ENCODE measurements at places on chromosomes 6 and 20.

DNA sequence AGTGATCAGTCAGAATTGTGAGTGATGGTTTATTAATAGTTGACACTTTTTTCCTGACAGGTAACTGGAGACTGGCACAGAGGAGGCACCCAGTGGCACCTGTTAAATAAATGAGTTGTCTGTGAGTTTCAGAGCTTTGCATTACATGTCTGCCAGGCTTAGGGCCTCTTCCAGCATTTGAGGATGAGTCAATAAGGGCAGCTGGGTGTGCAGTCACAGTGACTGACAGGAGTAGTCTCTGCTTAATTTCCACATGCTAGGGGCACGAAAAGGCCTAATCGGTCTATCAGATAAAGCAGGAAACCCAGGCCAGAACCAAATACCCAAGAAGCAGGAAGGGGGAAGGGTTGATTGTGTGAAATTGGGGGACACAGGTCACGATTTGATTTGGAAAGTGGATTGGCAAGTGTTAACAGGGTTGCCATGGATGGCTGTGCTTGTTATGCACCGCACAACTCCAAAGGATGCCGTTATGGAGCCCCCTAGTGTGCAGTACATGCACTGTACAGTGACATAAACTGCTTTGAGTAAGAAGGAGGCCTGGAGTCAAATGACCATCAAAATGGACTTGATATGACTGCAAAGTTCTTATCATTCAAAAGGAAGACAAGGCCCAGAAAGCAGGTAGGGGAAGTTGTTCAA is 111.9 kb upstream of the GGTLC1 start:
- no peak for DNase-seq

DNA sequence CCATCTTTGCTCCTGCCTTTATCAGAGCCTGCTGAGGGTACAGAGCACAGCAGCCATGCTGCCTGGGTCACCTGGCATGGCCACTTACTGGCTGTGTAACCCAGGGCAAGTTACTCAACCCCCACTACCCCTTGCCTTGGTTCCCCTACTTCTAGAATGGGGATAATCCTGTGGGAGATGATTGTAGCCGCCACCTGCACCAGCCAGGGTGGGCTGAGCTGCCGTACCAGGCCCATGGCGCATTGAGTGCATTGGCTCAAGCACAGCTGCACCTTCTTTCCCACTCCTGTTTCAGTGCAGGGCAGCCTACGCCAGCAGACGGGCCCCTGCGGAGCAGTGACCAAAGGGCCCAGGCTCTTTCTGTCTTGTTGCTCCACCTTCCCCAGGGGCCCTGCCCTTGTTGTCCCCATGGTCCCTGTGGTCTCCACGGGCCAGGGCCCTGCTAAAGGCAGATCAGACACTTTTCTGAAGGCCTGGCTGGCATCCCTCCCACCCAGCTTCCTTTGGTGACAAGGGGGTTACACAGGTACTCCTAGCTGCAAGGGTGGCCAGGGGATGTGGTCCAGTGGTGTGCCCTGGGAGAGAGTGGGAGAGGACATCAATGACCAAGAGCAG is 159.4 kb upstream of the MLN start:
- no peak for DNase-seq

GRCh38 chr6:19452495-19452894 is 384.7 kb upstream of the ID4 start:
- DNase-seq = no peak

GRCh38 chr20:57716202-57716601 is 6.4 kb upstream of the PMEPA1 start:
- no peak for DNase-seq

GRCh38 chr6:22363714-22364239 is 66.9 kb upstream of the PRL start:
- DNase-seq = no peak

DNA sequence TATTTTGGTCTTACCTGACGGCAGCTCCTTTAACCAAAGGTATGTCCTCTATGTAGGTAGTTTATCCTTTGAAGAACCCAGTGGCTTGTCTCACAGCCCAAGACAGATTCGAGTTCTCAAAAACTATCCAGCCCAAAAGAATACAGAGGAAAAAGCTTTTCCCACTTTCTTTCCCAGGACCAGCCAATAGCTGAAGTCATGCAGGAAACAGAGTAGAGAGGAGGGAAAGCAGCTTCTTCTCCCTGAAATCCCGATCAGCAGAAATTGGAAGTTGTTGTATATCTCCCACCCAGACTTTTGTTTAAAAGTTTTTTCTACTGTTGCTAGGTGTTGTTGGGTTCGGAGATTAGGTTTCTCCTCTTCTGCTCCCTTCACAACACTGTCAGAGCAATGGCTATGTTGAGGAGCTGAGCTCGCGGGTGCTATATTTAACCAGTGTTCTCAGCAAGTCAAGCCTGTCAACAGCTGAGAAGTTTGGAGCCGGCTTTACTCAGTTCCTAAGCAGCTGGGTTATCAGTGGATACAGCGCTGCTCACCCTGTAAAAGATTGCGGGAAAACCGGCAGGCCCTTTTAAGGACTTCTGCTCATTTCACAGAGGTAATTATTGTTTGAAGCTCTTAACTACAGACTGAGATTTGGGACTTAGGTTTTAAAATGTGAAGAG is at the start of gene FILIP1:
Gene FILIP1, minus strand, starts transcription at position 401 of the 665 bp plus-strand sequence. CDS start 78,828 bp downstream, outside the sequence.
- no peak for DNase-seq

GRCh38 chr20:42492290-42492689 is 697.4 kb downstream of the PTPRT start:
- no peak for DNase-seq

DNA sequence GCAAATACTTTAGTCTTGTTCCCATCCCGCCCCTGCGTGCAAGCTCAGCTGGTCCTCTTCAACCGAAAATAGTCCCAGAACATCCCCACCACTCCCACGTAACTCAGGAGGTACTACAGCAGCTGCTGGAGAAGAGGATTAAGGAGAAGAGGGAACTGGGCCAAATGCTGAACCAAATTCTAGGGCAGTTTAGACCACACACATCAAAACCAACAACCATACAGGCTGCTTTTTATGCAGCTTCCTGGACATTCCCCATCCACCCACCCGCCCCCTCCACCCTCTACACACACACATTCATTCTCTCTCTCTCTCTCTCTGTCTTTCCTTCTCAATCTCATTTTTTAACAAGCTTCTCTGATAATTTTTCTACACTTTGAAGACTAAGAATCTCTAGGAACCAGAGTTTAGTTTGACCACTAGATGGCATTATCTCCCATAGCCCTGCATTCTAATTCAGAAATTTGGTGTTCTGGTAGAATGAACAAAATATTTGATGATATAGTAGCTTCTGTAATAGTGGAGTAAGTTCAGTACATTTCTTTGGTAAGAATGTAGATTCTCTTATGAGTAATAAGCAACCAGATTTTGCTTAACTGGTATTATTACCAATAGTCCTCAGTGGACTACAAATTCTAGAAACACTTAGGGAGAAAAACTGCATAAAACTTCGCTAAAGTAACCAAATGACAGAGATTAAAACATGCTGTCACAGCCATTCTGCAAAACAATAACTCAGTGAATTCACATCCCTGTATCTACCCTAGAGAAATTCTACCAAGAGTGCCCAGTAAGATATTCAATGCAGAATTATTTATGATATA is 52.1 kb upstream of the BEND6 start:
- no peak for DNase-seq

- no peak for DNase-seq
Measured at GRCh38 chr20:1332749-1333300, 3.9 kb upstream of the SDCBP2 start.

DNA sequence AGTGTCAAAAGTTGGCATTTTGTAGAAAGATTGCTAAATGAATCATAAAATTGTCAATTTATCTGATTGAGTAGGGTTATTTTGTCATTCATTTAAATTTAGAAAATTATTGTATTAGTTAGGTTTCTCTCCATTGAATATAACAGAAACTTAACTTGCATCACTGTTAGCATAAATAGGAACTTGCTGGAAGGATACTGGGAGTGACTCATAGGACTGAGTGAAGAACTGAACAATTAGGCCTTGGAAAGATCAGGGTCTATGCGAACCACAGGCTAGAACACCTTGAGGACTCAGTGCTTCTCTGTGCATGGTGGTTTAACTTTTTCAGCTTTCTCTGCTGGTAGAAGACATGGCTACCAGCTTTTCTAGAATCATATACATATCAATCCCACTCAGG is 67.7 kb upstream of the IFNGR1 start:
- no peak for DNase-seq

DNA sequence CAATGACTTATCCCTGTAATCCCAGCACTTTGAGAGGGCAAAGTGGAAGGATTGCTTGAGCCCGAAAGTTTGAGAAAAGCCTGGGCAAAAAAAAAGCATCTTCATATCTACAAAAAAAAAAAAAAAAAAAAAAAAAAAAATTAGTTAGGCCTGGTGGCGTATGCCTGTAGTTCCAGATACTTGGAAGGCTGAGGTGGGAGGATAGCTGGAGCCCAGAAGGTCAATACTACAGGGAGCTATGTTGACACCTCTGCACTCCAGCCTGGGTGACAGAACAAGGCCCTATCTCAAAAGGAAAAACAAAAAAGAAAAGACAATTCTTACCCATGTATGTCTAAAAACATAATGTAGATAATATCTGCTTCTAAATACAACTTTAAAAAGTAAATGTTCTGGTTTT is 27.2 kb downstream of the CRISP1 start:
- no peak for DNase-seq

- DNase-seq = no peak
Measured at GRCh38 chr20:63693733-63694583, 2.5 kb upstream of the TNFRSF6B start.

DNA sequence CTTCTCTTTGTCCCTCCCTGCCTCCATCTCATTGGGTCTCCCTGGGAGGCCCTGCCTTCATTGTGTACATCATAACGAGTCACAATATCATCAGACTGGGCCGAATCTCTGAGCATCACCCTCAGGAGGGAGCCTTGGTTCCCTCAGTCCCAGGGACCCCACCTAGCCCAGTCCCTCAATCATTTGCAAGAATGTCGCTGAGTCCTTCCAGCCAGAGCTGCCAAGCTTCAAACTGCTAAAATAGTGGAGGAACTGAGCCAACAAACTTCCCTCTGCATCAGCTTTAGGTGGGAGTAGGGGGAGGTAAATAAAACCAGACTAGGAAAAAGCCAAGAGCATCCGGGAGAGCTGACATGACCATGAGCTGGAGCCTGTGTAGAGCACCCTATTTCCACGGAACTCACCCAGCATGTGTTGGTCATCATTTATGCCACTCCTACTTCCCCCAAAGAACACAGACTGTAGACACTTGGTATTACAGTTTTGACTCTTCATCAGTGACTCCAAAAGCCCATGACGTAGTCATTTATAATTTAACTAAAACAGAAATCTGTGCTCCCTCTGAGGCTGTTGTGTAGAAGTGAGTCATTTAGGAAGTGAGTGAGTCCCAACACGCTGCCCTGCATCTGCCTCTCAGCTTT is 28.8 kb upstream of the IL17A start:
- DNase-seq = no peak

- no peak for DNase-seq
Measured at GRCh38 chr6:34938268-34938667, 49.2 kb downstream of the ANKS1A start.

DNA sequence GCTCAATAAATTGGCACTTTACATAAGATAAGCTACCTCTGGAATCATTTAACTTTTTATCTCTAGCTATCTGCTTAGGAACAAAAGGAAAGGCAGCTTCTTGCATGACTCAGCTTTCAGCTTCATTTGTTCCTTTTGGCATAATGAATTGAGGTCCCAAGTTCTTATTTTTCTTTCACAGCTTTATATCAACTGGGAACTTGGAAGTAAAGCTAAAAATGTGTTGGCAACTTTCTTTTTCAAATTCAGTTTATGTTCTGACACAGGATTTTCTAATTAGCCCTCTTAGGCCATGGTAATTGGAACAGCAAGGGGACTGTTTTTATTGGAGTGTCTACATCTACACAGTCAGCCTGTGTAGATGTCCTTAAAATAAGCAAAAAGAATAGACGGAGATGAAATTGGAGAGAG is 55.2 kb upstream of the MRAP2 start:
- DNase-seq = no peak

- no peak for DNase-seq
Measured at GRCh38 chr6:17865243-17865642, 122.2 kb downstream of the KIF13A start.

DNA sequence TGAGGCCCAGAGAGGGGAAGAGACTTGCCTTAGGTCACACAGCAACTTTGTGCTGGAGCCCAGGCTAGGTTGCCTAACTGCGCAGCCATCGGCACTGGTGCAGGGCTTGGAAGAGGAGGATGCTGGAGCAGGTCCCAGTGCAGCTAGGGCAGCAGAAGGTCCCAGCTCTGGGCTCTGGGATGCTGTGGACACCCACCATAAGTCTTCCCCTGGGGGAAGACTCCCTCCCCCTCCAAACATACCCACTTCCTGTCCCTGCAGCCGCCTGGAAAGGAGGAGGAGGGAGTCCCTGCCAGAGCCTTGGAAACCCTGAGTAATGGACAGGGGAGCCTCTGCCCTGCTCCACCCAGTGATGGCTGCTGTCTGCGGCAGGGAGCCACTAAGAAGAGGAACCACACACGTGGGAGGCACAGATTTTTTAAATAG is 93.6 kb downstream of the NCR2 start:
- no peak for DNase-seq

DNA sequence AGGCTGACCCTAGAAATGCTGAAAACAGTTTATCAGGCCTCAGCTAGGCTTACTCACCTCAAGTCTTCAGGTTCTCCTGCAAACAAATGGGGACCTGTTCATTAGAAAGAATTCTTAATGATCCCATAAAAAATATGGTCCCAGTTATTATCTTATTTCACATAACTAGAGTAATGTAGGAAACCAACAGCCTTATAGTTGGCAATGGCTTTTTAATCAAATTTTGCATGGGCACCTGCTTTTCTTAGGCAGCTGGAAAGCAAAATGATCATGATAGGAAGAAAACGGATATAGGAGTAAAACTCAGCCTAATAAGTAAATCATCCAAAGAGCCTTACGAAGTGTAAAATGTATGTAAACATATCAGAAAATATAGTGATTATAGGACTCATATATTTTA is 1.3 kb downstream of the NRSN1 start:
- DNase-seq = no peak

GRCh38 chr20:8372824-8373380 is 240.8 kb downstream of the PLCB1 start:
- DNase-seq = no peak

GRCh38 chr20:12581644-12582289 is 427.0 kb upstream of the SPTLC3 start:
- DNase-seq = no peak

GRCh38 chr20:32070690-32071213 is 18.7 kb downstream of the HCK start:
- no peak for DNase-seq

Data from nucleus accumbens (tissue), 56 donors.